ENCODE measurements at places on chromosomes 5 and 9. TPM values are rescaled to one million over a fixed set of nuclear protein-coding genes. Genes with fewer than 3 reads are reported as not detected.

DNA sequence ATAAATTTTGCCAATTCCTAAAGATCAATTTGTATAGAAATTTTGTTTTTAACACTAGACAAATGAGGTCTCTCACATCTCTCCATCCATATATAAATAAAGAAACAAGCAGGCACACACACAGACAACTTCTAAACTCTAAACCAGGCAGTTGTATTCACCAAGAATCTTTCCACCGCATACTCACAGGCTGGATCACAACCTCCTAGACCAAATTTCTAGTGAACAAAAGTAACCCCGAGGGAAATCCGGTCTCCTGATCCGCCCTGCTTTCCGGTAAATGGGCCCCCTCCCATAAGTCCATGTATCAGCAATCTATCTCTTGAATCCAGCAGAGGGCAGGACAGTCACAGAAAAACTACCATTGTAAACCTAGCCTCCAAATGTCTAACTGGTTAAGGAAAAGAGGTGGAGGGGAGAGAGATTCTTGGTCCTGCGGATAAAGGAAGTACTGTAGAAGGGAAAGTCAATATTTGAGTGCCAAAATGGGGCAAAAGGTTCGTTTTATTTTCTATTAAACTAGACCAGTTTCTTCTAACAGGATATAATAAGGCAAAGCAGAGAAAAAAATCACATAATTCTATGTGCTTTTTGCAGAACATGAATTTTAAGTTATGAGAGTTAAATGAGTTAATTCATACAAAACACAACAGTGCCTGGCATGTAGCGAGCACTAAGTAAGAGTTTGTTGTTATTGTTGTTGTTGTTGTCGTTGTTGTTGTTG lies 4.8 kb upstream of the SMU1 start:
- H3K4me1 ChIP-seq: peaks cover 33% of the 10 kb centered on the region
- peak; percentile 82 for DNase-seq
- no peaks in the 10 kb centered on the region for H3K27me3 ChIP-seq
- no peak overlapping the region for H3K4me3 ChIP-seq
- no peaks in the 10 kb centered on the region for H3K36me3 ChIP-seq

GRCh38 chr9:125380406-125380805 lies 118.8 kb downstream of the GAPVD1 start:
- H3K4me1 ChIP-seq: no peaks in the 10 kb centered on the region
- H3K27me3 ChIP-seq: no peaks in the 10 kb centered on the region
- H3K27ac ChIP-seq: no peak overlapping the region
- no peaks in the 10 kb centered on the region for H3K36me3 ChIP-seq
- DNase-seq: no peak

DNA sequence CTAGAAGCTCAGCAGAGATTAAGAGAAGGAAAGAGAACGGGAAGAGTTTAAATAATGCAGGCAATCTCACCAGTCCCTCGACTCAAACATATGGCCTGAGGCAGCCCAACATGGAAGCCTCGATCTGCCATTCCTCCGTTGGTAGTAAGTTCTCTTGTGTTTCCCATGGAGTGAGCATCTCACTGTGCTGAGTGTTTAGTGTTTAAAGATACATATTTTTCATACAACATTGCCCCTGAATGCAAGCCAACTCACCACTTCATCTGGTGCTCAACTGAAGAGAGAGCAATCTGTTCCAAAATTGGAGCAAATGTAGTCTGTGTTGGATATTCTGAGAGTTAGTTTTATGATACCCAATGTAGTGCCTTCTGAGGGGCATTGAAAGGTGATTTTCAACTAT lies 171.5 kb upstream of the ATP10B start:
- no peaks in the 10 kb centered on the region for H3K4me1 ChIP-seq
- no peak overlapping the region for H3K4me3 ChIP-seq
- no peaks in the 10 kb centered on the region for H3K27me3 ChIP-seq
- DNase-seq: no peak
- no peak overlapping the region for H3K27ac ChIP-seq

CDC25C gene
- not detected for total RNA-seq

- no peaks in the 10 kb centered on the region for H3K27me3 ChIP-seq
- H3K36me3 ChIP-seq: peaks cover 47% of the 10 kb centered on the region
- DNase-seq: no peak
Observed at GRCh38 chr9:15438891-15439290, 16.2 kb downstream of the SNAPC3 start.
